NCI-H2081 treated with DMSO at 0.1 percent for 48 hours (cell line): ENCODE measurements at places on chromosomes 7 and 10.

DNA sequence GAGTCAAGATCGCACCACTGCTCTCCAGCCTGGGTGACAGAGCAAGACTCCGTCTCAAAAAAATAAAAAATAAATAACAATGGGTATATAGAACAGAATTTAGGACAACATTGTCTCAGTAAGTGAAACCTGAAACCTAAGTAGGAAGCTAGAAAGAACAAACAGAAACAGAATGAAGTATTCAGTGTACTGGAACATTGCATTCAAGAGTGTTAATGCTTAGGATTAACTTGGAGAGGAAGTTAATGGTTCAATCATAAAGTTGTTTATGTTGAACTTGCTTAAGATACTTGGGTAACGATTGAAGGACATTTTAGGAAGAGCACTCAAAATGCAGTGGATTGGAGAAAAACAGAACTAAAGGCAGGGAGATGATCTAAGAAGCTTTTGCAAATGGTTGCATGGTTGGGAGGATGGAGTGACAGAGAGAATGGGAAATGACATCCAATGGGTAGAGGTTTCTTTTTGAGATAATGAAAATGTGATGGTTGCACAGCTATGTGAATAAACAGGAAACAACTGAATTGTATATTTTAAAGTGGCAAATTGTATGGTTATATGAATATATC is 233.7 kb downstream of the ADK start:
- no peak for DNase-seq

- DNase-seq, result no peak
Observed at GRCh38 chr7:135186841-135187253, 16.3 kb upstream of the CYREN start.

GRCh38 chr7:135382173-135382572 is 127.7 kb downstream of the CNOT4 start:
- no peak for DNase-seq

DNA sequence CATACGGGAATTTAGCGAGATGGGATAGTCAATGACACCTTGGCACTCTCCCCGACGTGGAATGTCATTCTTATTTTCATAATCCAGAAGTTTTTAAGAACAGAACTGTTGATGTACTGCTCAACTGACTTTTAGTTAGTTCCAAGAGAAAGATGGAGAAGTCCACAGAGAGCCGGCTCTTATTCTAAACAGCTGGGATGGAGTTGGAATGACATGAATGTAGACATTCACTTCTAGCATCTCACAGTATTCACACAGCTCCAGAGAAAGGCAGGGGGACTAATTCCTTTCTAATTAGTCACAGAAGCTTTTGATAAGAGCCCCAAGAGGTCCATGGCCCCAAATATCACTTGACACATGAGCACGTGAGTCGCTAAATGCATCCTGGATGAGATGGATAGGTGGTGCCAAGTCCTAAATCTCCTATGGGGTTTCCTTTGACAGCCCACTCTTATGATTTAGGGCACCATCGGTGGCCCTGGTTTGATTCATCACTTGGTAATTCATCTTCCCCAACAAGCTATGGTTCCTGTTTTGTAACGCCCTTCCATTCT is 420.3 kb upstream of the AUTS2 start:
- no peak for DNase-seq

DNA sequence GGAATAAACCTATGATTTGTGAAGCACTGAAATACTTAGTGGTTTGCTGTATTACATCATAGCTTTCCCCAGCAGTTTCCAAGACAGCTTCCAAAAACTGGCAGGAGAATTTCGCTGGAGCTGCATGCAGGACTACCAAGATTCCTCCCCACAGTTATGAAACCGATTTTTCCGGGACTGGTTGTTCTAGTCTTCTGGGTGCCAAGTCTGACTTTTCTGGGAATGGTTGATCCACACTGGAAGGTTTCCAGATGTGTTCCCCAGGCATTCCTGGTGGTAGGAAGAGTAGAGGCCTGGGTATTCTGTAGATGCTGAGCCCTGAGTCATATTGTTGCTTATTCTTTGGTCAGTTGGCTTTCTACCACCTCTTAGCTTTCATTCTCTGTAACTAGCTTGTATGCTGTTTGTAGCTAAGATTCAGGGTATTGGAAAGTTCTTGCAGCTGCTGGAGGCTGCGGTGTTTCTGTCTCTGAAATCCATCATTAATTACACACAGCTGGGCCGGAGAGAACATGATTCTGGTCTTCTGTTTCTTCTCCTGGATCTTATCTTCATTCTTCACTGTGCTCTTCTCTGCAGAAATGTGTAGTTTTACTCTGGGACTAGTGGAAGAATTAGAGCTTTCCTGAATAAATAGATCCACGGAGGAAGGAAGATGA is 6.3 kb downstream of the ABCC2 start:
- no peak for DNase-seq

DNA sequence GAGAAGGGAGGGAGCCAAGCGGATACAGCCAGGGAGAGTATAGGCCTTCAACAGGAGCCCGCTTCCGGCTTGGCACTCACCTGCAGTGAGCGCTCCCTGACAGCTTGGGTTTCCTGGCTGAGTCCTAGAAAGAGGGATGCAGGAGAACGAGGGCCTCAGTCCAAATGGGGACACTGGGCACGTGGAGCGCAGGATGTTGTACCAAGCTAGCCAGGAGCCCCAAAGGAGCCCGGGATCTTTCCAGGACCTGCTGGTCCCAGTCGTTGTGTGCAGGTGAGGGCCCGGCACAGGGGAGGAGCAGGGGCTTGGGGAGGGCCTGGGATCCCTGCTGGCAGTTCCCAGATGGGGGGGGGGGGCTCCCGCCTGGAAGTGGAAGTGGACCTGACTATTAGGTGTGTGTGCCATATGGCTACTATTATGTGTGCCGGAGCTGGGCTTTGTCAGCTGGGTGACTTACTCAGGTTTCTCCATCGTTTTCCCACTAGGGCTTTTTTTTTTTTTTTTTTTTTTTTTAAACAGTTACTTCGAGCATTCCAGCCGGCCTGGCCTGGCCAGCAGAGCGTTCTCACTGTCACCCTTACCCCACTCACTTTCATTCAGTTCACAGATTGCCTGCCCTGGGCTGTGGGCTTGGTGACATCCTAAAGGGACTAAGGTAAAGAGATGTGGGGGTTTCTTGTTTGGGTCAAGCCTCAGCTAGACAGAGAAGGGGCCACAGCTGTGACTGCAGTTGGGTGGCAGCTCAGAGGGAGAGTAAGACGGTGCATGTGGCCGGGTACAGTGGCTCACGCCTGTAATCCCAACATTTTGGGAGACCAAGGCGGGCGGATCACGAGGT is 3.8 kb downstream of the AGAP3 start:
- no peak for DNase-seq

- no peak for DNase-seq
Observed at GRCh38 chr10:1534820-1535219, 202.5 kb downstream of the ADARB2 start.

DNA sequence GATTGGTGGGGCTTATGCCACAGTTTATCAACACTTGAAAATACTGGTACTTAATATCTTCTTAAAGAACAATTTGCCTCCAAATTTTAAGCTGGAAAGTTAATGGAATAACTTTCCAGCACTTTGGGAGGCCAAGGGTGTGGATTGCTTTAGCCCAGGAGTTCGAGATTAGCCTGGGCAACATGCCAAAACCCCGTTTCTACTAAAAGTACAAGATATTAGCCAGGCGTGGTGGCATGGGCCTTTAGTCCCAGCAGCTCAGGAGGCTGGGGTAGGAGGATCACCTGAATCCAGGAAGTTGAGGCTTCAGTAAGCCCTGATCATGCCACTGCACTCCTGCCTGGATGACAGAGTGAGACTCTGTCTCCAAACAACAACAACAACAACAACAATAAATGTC is 56.0 kb downstream of the PRF1 start:
- DNase-seq, result no peak

- DNase-seq, result no peak
Observed at GRCh38 chr7:21944616-21945453, 864 bp downstream of the CDCA7L start.

GRCh38 chr10:126536148-126536547 is 134.3 kb downstream of the C10orf90 start:
- DNase-seq, result no peak

DNA sequence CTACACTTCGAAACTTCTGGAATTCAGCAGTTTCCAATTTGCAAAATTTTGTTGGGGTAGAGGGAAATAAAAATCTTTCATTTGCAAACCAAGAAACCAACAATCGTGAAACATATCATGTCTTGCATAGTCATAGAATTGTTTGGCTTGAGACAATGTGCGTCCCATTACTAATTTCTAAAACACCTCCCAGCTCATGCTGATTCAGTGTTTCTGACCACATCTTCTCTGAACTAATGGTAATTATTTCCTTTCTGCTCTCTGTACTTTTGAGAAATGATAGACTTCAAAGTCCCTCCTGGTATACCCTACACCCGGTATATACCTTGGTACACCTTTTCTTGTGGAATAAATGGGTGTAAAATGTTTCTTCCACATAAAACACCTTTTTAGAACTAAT is 41.8 kb upstream of the TSPAN13 start:
- no peak for DNase-seq

DNA sequence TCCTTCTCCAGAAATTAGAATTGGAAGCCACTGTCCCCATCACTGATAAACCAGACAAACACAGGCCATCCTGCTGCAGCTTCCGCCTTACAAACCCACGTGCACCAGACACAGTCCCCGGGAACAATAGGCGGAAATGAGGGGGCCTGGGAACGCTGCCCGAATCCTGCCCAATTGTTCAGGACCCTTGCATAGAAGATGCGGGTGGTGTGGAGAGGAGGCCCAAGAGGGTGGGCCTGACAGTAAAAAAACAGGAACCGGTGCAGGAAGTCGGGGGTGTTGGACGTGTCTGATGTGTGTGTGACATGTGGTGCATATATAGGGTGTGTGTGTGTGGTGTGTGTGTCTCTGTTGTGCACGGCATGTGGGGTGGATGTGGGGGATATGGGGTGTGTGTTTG is 26.5 kb upstream of the CHST15 start:
- no peak for DNase-seq

GRCh38 chr7:50454968-50455367 is 4.8 kb upstream of the FIGNL1 start:
- no peak for DNase-seq

GRCh38 chr7:41437257-41438196 is 265.4 kb downstream of the INHBA start:
- DNase-seq, result no peak

- DNase-seq, result no peak
Observed at GRCh38 chr7:39615350-39615975, 7.9 kb upstream of the RALA start.

GRCh38 chr10:26890956-26891355 is 30.2 kb upstream of the ABI1 start:
- DNase-seq, result peak; percentile 17

DNA sequence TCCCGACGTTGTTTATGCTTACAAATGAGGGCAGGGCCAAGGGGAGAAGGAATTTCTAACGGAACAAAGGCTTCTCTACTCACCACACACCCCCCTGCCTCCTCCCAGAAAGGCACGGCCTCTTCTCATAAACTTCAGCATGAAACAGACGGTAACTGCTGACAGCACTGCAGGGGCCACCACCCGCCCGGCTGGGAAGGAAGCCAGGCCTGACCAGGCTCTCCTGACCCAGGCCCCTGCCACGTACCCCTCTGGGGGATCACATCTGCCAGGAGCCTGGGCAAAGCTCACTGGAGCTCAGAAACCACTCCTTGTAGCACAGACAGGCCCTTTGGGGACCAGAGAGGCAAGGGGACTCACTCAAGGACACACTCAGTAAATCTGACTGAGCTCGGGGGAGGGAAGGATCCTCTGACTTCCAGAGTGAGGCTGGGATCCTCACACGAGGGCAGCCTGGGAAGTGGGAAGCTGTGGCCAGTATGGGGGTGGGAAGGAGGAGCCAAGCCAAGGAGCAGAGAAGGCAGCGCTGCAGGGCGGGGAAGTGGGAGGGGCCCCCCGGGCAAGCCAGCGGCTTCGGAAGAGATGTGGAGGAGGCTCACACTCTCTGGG is 46.1 kb downstream of the ZCCHC24 start:
- no peak for DNase-seq

GRCh38 chr10:132248455-132249225 is 59.1 kb downstream of the STK32C start:
- no peak for DNase-seq

- DNase-seq, result no peak
Observed at GRCh38 chr7:123558289-123558874, 764 bp upstream of the NDUFA5 start.

GRCh38 chr10:21329995-21330627 is 195.4 kb downstream of the SKIDA1 start:
- DNase-seq, result no peak
